ENCODE measurements at places on chromosomes 11 and 22.
A peak's percentile ranks its signal among the peaks of the same experiment; 100 is the strongest.

DNA sequence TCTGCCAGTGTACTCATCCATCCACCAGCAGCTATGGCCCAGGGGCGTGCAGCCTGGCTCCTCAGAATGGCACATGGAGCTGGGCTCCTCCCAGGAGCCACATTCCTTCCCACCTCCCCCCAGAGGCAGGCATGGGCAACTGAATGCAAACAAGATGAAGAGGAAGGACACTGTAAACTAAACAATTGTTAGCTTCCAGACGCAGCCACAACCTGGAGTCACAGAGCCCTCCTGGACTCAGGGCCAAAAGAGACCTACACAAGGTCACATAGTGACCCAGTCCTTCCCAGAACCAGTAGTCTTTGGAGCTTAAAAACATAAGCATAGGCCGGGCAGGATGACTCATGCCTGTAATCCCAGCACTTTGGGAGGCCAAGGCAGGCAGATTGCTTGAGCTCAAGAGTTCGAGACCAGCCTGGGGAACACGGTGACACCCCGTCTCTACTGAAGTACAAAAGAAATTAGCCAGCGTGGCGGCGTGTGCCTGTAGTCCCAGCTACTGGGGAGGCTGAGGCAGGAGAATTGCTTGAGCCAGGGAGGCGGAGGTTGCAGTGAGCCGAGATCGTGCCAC is 30.7 kb upstream of the CLDN5 start:
- DNase-seq: no peak

GRCh38 chr11:107494055-107494454 is 36.4 kb upstream of the CWF19L2 start:
- no peak for DNase-seq

DNA sequence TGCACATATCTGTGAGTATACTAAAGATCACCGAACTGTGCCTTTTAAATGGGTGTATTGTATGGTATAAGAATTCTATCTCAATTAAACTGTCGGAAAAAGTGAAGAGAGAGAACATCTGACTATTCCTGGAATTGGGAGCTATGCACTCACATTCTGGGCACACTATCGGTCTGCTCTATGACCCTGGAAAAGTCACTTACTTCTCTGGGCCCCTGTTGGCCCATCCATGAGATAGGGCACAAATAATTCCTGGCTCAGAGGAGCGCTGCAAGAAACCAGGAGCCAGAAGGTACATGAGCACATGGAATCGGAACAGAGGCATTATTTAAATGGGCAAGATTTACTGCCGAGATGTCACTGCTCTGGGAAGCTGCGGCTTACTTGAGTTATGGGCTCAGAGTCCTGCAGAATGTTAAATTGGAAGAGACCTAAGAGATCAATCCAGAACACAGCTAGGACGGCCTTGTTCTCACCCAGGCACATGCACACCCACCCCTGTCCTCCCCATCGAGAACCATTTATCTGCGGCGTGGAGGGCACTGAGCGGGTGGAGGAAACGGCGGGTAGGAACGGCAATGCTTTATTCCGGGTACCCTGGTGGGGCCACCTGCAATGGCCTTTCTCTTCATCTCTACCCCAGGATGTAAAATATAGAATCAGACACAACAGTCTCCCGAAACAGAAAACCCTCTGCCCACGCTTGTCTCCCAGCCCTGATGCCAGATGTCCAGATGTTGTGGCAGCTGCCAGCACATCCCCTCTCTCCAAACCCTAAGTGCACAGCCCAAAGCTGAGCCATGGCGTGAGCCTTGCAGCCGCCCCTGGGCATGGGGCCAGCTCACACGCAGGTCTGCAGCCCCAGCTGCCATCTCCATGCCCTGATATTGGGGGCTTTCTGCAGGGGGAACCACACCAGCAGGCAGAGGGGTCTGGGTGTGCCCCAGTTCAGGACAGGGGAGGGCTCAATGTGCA is 142.4 kb downstream of the DSCAML1 start:
- DNase-seq: no peak

DNA sequence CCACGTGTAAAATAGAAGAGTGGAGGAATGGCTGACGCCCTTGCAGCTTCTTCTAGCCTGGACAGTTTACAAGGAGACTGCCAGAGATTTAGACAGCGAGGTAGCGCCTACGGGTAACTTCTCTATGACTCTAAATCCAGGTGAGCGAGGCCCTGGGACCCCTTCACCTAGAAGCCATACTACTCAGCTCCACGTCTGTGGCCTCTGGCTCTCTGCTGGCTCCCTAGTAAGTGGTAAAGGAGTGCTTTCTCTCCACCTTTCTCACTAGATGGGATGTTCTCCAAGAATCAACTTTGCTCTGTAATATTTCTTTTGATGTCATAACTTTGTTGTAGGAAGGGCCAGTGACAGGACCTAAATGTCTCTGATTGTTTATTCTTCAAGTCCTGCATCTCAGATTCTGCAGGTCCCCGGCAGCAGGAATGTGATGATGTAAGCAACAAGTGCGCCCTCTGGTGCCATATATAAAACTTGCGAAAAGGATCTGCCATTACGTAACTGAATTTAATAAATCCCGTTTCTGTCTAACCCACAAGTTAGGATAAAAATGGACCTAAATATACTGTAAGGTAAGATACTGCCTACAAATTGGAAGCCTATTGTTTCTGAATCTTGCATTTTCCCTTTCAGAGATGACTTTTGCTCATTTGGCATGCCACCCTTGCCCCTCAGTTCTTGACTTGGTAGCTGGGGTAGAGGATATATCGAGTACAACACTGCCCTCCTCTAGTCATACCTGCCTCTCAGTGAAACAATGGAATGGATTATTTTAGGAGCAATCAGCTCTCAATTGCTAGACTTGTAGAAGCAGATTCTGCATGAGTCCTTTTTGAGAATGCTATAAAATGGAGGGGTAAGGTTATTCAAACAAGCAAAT is 11.0 kb upstream of the PTPN5 start:
- peak; percentile 21 for DNase-seq

GRCh38 chr11:127273593-127274327 is 273.2 kb upstream of the KIRREL3 start:
- no peak for DNase-seq

GRCh38 chr11:62842171-62842741 is 2.9 kb upstream of the WDR74 start:
- DNase-seq: no peak

DNA sequence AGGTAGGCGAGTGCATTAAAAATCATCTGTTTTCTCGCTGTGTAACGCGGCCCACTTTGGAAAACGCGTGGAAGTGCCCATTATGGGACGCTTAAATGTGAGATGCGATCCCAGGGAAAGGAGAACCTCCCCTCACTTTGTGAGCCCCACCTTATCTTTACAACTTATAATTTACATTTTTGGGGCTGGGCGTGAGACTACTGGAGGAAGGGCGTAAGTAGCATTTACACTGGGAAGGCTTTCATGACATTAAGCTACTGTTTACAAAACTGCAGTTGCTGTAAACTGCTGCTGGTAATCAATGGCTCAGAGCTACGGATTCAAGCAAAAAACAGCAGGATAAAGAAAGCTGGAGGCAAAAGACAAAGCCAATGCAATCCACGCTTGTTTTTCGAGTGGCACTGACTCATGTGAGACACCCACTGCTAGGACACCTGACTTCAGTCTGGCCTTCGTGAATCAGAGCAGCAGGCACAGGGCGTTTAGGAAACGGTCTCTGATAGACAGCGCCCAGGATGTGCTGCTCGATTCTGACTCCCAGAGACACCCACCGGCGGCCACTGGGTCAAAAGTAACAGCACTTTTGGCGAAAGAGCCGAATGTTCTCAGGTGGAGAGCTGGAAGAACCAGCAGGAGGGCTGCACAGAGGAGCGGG is 78.3 kb downstream of the TRMU start:
- DNase-seq: no peak

GRCh38 chr11:122453586-122453985 is 201.9 kb upstream of the UBASH3B start:
- no peak for DNase-seq

- DNase-seq: no peak
Measured at GRCh38 chr22:34814260-34815025, 251.5 kb upstream of the ISX start.

Measured in effector memory CD8-positive, alpha-beta T cell (primary cell).